C1 segment of cervical spinal cord (tissue), 14 donors: ENCODE measurements at places on chromosomes 3 and 15.

- no peak for DNase-seq
These were observed 148.1 kb downstream of the LMLN start for GRCh38 chr3:198107840-198108734.

- no peak for DNase-seq
These were observed at the start of gene BCL2A1 for GRCh38 chr15:79970624-79971434. Gene BCL2A1 (minus strand): TSS chr15:79971196. CDS start chr15:79971119, 77 bp downstream.

GRCh38 chr15:83983634-83984458, 251.7 kb upstream of the GOLGA6L4 start:
- no peak for DNase-seq

- no peak for DNase-seq
These were observed 629.5 kb upstream of the KCNMB2 start for GRCh38 chr3:177906578-177907229.

DNA sequence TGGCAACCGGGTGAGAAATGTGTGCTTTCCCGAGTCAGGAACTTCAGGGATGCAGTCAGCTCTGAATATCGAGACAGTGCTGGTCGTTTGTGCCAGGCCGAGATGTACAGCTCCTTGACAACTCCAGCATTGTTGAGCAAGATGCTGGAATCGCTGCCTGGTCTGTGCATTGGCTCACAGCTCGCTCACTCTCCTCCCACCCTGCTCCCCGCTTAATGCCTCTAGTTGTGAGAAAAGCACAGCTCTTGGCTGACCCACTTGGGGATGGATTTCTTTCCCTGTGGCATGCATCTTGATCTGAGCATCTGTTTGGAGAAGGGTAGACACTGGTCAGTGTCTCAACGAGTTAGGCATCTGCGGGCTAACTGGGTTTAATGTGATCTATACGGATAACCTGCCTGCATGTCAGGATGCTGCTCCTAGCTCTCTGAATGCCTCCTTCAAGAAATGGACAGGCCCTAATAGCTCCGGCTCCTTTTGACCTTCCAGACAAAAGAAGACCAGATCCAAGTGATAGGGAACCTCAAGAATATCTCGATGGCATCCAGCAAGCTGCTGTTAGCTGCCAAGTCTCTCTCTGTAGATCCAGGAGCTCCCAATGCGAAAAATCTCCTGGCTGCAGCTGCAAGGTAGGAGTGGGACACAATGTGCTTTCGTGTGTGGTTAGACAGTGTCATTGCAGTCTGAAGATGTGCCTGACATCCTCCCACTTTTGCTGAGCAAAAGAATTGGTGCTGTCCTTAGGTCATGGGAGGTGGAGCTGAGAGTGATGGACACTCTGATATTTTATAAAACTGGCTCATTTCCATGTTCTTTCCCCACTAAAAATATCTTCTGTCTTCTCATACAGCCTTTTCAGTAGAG, 302.2 kb upstream of the TPM1 start:
- DNase-seq = peak; percentile 42

DNA sequence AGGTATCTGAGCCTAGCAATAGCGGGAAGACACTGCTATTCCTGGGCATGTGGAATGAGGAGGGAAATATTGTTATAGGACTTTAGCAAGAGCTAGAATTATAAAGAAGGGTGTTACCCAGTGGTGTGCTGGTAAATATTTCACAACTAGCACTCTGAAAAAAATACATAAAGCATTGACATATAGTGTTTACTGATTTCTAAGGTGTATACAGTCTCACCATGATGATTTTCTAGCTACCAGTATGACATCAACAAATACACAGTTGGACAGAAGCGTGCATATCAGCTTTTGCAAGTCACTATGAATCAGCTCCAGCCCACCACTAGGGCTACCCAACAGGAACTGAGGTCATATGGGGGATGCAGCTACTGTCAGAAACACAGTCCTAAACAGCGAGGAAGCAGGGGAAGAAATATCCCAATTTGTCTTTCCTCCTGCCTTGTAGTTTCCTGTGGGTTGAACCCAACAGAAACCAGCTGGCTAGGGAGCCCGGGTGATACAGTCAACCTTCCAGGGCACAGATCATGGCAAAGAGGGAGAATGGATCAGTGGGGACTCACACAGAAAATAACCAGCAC, 39.6 kb downstream of the HGD start:
- no peak for DNase-seq

DNA sequence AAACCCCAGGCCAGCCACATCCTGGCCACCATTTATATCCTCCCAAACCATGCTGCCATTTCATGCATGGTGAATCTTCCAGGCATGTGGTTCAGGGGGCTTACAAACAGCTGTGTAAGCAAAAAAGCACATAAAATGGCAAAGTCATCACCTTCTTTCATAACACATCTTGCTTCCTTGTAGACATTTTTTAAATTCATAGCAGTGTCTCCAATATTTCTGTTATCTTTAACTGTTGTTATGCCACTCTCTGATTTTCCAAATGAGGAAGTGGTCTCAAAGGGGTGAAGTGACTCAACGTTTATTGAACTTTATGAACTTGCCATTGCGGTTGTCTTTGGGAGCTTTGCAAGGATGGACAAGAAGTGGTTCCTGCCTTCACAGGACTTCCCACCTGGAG, 264.4 kb downstream of the MEX3B start:
- DNase-seq = no peak

DNA sequence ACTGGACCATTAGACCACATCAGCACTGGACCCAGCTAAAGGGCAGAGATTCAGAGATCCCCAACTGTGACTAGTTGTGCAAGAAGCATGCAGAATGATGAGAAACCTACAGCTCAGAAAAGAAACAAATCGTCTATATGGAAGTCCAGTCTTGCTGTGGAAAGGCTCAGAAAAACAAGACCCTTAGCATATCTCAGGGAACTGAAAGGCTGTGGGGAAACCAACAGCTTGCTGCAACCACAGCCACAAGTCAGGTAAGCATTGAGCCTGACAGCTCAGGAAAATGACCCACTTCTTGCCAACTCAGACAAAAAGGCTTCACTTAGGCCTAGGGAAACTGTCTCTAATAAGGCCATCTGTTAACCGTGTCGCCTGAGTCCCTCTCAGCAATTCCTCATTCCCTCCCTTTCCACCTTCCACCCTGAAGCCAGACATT, 145.6 kb downstream of the LSAMP start:
- DNase-seq = no peak

- no peak for DNase-seq
These were observed 35.1 kb downstream of the EIF2AK4 start for GRCh38 chr15:39969002-39969394.

- no peak for DNase-seq
These were observed 136.0 kb downstream of the VGLL4 start for GRCh38 chr3:11507719-11508118.

DNA sequence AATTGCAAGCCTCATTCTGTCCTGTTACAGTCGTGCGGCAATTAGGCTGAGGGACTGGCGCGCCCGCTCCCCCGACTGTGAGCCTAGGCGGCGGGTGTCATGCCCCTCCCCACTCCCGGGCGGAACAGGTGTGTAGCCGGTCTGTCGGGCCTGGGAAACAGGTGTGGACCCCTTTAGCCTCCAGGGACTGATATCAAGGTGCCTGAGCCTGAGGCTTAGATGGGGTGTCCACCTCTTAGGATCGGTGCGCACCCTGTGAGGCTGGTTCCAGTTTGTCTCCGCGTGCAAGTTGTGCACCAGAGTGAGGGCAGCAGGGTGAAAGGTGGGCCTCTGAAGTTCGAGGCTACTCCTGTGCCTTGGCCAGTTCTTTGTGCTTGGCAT, 686 bp downstream of the VPS8 start:
- DNase-seq = no peak

DNA sequence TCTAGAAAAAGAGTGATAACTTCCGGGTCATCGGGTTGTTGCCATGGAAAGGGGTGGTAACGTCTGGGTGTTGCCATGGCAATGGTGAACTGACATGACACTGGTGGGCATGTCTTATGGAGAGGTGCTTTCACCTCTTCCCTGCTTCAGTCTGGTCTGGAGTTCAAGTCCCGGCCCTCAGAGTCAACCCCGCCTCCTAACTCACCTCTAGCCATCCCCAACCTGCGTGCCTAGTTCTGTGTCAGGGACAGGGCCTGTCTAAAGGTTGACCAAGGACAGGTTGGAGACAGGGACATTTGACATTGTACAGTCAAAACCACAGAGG, 96.0 kb downstream of the LSM3 start:
- no peak for DNase-seq

DNA sequence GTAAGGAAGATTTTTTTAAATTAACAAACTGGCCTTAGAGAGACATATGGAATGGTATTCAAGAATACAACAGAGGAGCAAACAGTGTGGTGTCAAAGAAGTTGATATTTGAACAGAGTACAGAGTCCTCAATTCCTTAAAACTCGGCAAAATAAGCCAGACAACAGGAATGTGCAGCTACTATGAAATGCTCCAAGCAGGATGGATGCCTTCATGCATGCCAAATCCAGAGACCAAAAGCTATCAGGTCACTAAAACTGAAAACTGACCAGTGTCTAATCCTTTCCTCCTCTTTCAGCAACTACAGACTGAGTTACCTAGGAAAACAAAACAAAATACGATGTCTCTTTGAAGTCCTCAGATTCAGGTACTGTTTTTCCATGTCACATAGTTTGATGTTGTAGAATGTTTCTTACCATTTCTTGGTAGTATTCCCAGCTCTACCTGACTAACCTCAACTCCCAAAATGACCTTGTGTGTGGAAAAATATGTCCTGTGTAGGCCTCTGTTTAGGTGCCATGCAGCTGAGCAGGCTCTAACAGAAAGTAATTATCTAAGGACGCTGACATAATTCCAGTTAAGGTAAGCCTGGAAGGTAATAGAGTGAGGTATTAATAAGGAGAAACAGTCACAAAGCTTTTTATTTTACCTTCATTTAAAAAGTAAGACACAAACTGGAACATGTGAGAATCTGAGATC, 46.9 kb downstream of the TBL1XR1 start:
- DNase-seq = no peak

GRCh38 chr15:70560617-70561328, 202.6 kb downstream of the UACA start:
- no peak for DNase-seq

DNA sequence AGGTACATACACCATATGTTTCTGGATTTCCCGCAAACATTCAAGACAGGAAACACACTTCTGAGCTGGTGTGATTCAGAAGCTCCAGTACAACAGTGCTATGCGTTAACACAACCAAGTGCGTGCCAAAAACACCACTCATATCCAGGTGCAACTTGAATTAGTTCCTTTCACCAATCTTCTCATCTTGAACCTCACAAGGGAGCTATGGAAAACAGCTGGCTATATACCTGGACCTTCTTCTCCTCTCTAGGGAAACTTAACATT, 31.3 kb downstream of the SUSD5 start:
- DNase-seq = no peak

- no peak for DNase-seq
These were observed 35.5 kb downstream of the STAG1 start for GRCh38 chr3:136716629-136717028.

DNA sequence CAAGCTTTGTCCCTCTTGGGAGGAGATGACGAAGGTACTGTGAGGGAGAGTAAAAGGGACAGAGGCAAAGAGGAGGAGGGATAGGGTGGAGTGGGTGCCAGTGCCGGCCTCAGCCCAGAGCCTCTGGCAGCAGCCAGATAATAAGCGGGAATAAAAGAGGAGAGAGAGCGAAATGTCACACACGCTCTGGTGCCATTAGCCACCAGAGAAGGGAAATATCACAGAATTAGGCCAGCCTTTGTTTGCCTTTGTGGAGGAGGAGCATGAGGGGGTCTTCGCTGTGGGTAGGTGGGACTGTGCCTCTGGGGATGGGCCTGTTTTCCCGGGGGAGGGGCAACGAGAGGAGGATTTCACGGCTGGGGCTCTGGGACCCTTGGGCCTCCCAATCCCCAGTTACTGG, 67.8 kb downstream of the LINGO1 start:
- no peak for DNase-seq

- DNase-seq = no peak
These were observed 10.4 kb downstream of the SLC12A8 start for GRCh38 chr3:125202197-125202596.

- DNase-seq = no peak
These were observed 90.7 kb upstream of the ICE2 start for GRCh38 chr15:60569596-60569995.

GRCh38 chr3:72646263-72646662, 202.0 kb downstream of the SHQ1 start:
- no peak for DNase-seq

DNA sequence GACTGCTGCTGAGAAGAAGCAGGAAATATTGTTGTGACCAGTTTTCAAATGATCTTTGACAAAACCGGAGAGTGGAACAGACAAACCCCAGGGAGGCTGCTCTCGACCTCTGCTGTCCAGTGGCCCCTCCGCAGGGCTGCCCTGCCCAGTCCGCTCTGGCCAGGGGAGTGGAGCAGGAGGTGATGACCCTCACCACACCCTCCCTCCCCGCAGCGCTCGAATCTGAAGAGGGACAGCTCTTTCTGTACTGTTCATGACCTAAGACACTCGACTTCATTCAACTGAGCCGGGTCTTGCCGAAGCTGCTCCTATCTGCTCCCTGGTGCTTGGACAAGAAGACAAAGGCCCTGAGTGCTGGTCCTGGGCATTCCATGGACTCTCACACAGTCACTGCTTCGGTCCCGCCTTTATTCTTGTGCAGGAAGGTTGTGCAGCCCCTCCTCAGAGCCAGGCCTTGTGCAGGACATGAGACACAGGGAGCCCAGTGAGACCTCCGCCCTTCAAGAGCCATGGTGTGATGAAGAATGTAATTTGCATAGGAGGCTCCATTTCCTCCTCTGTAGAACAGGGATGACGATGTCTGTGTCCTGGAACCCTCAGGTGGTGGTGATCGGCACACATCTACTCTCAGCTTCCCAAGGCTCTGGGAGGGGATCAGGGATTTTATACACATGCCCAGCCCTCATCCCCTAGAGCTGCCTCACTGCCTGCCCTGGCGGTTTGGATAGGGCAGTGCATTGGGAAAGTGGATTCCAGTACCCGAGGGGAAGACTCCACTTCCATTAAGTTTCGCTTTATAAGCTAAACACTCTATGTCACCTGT, 97.1 kb upstream of the PRR20G start:
- no peak for DNase-seq

- no peak for DNase-seq
These were observed 224.8 kb upstream of the IL12A start for GRCh38 chr3:159763602-159764489.

GRCh38 chr3:58116161-58116955, 94.4 kb downstream of the DNASE1L3 start:
- DNase-seq = no peak

DNA sequence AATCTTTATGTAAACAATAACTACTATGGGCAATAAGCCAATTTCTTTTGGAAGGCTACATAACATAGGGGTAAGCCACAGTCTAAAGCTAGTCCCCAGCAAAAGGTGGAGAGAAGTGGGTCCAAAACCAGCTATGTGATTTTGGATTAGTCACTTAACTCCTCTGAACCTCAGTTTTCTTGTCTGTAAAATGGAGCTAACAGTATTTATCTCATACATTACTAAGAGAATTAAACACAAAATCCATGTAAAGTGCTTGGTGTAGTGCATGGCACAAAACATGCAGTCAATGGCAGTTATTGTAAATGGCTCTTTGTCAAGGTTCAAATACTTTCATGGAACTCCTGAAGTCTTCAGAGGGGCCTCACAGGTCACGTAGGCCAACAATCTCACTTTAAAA, 13.3 kb downstream of the RFT1 start:
- DNase-seq = no peak

- DNase-seq = no peak
These were observed 119.6 kb downstream of the MOBP start for GRCh38 chr3:39587113-39587512.
